Epithelial cell of esophagus (primary cell): ENCODE measurements at places on chromosomes 7 and 10.

DNA sequence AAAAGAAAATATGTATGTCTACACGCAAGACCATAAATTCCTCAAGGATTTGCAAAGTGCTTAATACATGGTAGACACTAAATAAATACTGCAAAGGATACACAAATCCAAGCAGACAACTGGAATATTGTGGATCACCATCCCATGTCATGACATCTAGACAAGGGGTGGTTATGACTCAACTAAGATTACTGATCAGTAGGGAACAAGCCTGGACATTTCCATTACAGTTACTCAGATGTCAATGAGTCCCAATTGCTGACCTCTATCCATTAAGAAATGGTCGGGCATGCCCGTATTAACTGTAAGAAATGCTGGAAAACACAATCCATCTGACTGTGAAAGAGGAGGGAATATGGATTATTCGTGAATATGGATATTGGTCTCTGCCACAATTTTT is 27.6 kb upstream of the RUFY2 start:
- peak; percentile 67 for DNase-seq

- no peak for DNase-seq
Measured at GRCh38 chr10:115860182-115861107, 412.6 kb downstream of the GFRA1 start.

GRCh38 chr10:21935439-21936023 is 68.0 kb downstream of the DNAJC1 start:
- no peak for DNase-seq

GRCh38 chr10:68871731-68872342 is 29.3 kb upstream of the DDX50 start:
- peak; percentile 33 for DNase-seq

- DNase-seq = peak; percentile 99
Measured at GRCh38 chr7:832167-832967, at the start of gene SUN1. TSS of gene SUN1 (plus strand) at chr7:832476. CDS start at chr7:832525, 49 bp downstream.

- no peak for DNase-seq
Measured at GRCh38 chr7:54987772-54988171, 31.0 kb upstream of the EGFR start.

DNA sequence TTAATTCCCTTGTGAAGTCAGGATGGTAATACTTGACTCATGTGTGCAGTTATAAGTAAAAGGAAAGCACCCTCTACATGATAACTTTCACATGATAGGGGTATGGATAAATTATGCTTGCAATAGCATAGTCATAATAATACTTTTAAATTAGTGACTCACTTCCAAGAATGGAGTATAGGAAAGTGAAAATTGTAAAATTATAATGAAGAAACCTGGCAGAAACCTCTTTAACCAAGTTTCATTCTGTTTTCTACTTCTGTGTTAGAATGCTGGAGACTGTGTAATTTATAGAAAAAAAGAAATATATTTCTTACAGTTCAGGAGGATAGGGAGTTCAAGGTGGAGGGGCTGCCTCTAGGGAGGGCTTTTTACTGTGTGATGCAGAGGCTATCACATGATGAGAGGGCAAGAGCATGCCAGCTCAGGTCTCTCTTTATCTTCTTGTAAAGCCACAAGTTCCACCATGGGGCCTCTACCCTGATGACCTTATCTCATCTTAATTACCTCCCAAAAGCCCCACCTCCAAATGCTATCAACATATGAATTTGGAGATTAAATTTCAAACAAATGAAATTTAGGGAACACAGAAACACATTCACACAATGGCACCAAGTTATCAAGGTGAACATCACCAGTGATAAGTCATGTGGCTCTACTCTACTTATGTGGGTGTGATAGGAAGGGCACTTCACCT is 43.2 kb downstream of the HDAC9 start:
- DNase-seq = no peak

- no peak for DNase-seq
Measured at GRCh38 chr10:55224007-55224781, 423.2 kb upstream of the PCDH15 start.

DNA sequence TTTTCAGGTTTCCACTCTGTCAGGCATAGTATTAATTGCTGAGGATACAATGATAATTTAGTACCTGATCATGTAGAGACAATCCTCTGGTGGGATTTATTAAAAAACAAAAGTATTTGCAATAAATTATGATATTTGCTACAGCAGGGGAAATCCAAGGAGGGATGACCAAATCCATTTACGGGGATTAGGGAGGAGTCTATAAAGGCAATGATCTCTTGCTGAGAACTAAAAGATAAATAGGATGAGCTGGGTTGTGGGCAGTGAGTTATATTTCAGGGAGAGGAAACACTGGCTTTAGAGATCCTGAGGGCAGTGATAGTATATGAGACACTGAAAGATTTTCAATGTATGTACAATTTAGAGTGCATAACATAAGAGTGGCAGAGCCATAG is 305.5 kb downstream of the GPR37 start:
- DNase-seq = no peak

DNA sequence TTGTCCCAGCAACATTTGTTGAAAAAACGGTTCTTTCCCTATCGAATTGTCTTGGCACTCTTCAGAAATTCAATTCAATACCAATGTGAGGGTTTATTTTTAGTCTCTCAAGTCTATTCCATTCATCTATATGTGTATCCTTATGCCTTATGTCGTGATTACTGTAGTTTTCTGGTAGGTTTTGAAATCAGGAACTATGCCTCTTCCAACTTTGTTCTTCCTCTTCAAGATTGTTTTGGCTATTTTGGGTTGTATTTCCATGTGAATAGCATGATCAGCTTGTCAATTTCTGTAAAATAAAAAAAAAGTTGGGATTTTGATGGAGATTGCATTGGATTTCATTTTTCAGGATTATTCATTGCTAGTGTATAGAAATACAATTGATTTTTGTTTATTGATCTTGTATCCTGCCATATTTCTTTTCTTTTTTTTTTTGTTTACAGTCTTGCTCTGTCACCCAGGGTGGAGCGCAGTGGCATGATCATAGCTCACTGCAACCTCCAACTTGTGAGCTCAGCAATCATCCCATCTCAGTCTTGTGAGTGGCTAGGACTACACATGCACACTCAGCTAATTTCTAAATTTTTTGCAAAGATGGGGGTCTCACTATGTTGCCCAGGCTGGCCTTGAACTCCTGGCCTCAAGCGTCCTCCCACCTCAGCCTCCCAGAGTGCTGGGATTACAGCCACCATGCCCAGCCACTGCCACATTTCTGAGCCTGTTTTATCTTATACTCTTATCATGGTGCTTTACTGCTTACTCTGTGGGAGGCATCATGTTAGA is 46.2 kb upstream of the MKLN1 start:
- DNase-seq = no peak

- peak; percentile 95 for DNase-seq
Measured at GRCh38 chr10:109894516-109894915, 28.8 kb downstream of the XPNPEP1 start.

DNA sequence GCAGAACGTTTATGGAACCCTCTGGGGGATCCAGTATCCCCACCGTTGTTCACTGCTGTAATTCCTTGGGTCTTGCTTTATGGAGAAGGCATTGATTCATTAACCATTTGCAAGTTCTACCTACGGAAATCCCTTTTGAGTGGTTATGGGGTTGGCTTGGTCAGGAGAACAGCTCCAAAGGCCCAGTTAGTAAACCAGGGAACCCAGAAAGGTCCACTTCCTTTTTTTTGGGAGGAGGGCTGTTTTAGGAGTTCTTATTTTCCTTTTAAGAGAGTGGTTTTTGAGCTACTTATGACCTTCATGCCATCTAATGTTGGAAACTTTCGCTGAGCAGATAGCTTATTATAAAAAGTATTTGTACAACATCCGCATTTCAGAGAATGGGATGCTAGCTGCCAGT is 1.3 kb downstream of the POR start:
- no peak for DNase-seq

- peak; percentile 49 for DNase-seq
Measured at GRCh38 chr10:79081353-79082034, 12.7 kb downstream of the ZMIZ1 start.

GRCh38 chr7:47577321-47577919 is 4.5 kb downstream of the TNS3 start:
- no peak for DNase-seq

GRCh38 chr7:91243591-91244301 is 20.5 kb upstream of the FZD1 start:
- DNase-seq = peak; percentile 10

DNA sequence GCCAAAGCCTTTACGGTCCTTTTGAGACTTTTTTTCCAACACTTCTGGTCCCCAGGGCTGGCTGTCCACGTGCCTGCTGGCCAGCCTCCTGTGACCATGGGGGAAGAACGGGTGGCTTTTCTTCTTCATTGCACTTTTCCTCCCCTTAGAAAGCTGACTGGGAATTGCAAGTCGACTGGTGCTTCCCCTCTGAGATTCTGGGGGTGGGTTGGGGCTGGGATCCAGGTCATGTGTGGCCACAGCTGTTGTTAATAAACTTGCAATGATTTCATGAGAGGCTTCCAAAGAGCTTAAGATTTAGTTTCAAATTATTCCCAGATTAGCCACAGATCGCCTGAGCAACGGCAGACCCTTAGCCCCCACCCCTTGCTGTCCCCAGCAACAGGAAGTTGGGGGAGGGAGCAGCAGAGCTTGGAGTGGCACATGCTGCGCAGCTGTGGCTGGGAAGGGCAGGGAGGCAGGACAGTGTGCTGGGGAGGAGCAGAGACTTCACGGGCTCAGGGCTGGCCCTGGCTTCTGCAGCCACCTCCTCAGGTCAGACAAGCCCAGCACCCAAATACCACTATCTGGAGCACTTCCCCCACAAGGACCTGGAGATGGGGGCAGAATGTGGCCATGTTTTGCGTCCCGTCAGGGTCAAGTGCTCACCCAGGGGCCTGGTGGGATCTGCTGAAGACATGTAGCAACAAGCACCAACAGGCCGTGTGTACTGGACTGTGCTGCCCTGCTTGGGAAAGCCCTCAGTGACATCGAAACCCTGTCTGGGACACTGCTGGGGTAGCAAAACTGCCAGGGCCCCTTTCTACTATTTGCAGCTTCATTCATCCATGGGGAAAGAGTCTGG is 147.1 kb downstream of the RNF216 start:
- DNase-seq = no peak

DNA sequence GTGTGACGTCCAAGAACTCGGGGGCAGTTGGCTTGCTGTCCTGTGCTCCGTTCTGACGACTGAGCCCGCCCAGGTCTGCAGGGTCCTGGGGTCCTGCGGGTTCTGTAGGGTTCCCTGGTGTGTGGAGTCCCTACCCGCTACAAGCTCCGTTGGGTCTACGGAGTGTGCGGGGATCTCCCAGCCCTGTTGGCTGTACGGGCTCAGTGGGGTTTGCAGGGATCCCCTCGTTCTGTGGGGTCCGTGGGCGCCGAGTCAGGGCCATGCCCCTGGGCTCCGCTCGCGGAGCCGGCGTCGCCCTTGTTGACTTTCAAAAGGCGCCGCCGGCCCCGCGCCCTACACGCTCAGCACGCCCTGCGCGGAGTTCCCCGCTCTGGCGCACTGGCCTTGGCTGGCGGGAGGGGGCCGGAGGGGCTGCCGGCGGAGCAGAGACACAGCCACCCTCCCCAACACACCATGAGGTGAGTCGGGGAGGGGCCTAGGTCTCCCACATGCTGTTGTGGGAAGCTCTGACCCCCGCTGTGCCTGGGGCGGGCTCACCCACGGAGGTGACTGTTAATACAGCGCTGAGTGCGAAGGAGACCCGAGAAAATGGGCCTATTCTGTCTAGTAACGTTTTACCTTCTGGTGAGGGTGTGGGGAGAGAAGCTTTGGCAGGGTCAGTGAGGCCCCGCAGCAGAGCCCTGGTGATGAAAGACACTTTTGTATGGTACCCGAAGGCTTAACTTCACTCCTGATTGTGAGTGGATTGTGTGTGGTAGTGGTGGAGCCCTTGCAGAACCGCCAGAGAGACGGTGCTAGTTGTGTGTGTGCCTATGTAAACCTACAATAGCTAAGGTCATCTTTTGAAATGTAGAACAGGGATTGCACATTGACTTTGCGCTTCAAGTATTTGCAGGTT is 8.1 kb downstream of the TASOR2 start:
- peak; percentile 59 for DNase-seq
